ENCODE measurements at places on chromosomes 1 and 21.

GRCh38 chr21:46457801-46458314, 833 bp upstream of the DIP2A start:
- DNase-seq = no peak

DNA sequence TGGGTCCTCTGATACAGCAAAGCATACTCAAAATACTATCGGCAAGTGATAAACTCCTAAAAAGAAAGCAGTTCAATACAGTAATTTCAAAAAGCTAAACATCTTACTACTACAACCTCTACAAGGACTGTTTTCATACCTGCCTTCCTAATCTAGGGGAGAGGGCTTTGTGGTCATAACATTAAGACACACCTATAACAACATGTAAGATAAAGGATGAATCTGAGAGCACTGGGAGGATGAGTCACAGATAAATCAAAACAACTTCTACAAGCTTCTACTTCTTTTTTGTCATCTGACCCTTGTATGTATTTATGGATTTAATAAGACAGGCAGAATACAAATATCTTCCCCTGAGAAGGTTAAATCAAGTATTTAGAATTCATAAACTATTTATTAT, 40.0 kb downstream of the LTN1 start:
- no peak for DNase-seq

GRCh38 chr21:17667256-17667655, 54.6 kb upstream of the BTG3 start:
- DNase-seq = no peak

GRCh38 chr1:5501206-5501930, 490.9 kb downstream of the NPHP4 start:
- no peak for DNase-seq

DNA sequence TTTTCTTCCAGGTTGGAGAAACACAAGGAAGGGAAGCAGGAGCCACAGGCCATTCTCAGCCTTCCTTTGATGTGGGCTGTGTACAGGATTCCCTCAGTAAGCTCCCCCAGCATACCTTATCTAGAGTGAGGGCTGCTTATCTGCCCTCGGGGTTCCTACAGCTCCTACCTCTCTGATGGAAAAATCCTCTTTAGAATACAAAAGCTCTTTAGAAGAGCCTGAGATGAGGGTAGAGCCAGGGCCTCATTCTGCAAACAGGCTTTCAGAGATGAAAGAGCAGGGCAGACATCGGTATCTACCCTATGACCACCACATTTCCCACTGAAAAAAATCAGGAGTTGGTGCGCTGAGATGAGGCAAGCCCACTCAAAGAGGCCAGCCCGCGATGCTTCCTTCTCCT, 85.1 kb downstream of the PLPP3 start:
- no peak for DNase-seq

- no peak for DNase-seq
Observed at GRCh38 chr1:115165776-115166175, 76.5 kb upstream of the TSPAN2 start.

DNA sequence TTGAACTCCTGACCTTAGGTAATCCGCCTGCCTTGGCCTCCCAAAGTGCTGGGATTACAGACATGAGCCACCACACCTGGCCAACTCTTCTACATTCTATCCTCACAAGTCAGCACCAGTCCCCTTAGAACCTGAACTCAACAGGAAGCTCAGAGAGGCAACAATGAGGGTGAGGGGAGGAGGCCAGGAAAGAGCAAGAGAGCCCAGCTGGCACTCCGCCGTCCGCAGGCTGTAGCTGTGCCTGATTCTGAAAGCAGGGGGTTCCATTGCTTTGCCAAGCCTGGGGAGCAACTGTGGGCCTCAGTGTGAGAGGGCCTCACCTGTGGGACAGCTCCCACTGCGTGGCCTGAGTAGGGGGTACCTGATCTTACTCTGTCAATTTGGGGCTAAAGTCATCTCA, 18.7 kb downstream of the STK40 start:
- no peak for DNase-seq

DNA sequence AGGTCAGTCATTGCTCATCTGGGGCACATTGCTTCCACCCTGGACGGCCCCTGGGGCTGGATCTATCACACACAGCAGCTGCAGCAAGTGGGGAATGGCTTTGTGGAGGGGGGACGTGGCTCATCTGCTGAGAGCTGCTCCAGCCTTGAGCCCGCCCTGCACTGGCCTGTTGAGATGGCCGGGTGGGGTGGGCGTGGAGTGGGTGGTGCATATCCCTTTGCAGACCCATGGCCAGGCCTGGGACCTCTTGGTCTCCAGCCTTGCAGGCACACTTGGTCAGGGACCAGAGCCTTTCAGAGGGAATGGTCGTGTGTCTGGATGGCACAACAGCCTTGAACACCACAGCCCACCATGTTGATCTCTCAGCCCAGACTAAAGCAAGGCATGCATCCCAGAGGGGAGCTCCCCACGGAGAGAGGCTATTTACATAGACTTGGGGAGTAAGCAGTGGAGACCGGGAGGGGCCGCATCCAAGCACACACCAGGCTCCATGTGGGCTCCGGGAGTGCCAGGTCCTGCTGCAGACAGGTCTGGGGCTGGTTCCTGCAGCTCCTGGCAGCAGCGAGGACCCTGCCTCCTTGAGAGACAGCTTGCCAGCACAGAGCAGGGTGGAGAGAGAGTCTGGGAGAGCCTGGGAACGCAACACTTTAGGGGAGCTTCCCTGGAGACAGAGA, 52.8 kb upstream of the SELENON start:
- no peak for DNase-seq

GRCh38 chr1:199463521-199464127, 563.9 kb upstream of the NR5A2 start:
- DNase-seq = no peak

GRCh38 chr1:31715087-31715872, 11.5 kb upstream of the COL16A1 start:
- DNase-seq = no peak

- no peak for DNase-seq
Observed at GRCh38 chr1:31439276-31439675, 26.3 kb downstream of the SERINC2 start.

DNA sequence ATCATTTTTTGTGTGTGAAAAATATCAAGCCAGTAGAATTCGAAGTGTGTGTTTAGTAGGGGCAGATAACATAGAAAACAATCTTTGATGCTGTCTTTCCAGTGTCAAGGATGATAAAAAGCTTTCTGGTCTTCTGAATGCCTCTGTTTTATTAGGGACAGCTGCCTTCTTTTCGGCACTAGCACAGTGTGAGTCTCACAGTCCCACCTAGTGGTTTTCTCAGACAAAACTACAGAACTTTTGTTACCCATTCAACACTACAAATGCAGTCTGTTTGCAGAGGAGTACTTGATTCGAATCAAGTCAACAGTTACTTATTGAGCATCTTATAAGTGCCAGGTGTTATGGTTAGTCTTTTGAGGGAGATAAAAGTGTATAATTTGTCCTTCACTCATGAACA, 30.6 kb upstream of the MCOLN3 start:
- no peak for DNase-seq

- no peak for DNase-seq
Observed at GRCh38 chr1:228088586-228089498, 6.3 kb downstream of the ARF1 start.

DNA sequence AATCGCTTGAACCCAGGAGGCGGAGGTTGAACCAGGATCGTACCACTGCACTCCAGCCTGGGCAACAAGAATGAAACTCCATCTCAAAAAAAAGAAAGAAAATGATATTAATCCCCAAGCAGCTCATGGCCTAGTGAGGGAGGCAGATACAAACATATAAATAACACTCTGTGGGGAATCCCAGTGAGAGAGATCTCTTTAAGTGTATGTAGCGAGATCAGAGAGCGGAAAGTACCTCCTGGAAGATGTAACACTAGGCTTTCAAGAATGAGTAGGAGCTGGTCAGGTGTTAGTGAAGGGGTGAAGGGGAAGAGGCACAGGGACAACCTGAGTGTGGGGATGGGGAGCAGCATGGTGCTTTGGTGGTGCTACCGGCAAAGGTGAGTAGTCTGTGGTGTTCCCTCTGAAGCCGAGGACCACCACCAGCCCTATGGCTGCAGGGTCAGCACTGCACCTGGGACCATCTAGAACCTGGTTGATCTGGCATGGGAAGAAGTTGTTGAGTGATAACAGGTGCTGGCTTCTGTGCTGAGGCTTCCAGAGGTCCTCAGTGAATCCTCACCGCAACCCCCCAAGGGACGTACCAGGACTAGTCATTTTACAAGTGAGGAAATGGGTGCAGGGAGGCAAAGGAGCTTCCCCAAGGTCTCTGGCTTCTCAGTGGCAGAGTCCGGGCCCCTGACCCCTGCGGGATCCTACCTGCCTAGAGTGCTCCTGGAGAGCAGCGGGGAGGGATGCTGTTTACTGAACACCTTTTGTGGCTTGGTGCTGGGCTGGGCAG, 367.6 kb upstream of the VAMP3 start:
- no peak for DNase-seq

GRCh38 chr1:93614986-93615581, 66.6 kb downstream of the BCAR3 start:
- no peak for DNase-seq

GRCh38 chr1:107404756-107405155, 263.9 kb downstream of the NTNG1 start:
- no peak for DNase-seq

DNA sequence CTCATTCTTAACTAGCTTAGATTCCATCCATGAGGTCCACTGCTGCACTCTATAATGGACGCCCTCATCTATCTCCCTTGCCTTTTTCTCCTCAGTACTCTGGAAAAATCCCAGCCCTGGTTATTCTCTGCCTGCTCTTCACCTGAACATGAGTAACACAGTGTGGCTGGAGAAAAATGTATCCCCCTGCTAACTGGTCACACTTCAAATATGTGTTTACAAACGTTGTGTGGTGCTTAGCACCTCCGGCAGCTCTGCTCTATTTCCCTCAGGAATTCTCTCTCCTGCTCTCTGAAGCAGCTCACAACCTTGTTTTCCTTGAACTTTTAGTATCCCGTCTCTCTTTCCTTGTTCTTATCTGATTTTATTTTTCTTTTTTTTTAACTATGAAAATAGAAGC, 4.1 kb downstream of the SCCPDH start:
- DNase-seq = no peak

DNA sequence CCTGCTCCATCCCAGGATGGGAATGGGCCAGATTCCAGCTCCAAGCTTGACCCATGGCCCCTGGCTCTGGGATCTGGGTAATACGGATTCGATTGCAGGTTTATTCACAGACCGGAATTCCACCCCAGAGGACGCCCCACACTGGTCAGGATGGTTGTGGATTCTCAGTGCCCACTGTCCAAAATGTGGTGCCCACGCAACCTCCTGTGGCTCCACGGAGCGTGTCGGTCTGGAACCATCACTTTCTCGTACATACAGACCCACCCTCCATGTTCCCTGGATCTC, 31.6 kb downstream of the KRTAP10-1 start:
- DNase-seq = no peak

GRCh38 chr1:57036641-57037579, 71.1 kb upstream of the C8B start:
- no peak for DNase-seq

DNA sequence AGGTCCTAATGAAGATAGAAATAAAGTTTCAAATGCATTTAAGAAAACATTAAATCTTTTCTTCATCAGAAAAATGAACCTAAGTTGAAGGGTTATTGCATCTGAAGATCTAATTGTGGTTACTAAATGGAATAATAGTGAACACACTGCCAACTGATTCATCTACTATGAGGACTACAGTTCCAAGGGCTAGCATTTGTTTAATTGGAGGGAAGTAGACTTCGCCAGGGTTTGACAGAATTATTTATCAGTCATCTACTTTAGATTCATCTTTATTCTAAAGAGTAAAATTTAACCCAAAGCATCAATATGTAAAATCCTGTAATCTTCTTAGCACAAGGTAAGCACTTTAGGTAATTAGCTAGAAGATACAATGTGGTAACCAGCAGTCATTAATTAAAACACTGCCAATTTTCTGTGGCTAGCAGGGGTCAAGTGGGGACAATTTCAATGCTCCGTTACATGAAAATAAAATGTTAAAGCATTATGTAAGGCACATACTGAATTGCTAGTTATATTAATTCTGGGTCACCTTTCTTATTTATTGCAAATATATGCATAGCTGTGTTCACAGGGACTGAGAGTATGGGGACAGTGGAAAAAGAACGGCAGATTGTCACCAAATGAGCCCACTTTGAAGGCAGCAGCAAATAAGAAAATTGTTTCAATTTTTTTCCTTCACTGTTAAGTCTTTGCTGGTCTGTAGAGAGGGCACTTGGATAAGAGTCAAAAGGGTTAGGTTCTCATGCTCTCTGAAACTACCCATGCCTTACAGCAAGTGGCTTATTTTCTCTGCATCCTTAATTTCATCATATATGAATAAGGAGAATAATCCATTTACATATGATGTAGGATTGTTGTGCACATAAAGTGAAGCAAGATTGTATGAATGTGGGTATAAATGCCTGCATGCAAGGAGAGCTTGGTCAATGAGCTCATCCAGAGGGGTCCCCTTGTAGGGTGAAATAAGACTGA, 416.0 kb downstream of the PCP4 start:
- no peak for DNase-seq

DNA sequence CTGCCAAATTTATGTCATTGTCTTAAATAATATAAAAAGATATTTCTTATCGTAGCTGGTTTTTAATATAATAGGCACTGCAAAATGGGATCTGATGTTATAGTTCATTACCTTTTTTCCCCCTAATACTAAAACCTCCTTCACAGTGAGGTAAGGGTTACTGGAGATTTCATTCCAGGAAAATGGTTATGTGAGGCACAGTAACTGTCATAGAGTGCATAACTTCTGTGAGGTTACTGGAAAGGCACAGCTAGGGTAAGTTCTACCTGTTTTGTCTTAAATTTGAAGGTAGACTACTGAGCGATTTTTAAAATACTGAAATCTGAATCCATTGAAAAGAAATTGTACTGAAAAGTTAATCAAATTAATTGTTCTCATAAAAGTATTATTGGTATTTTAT, 13.0 kb downstream of the ADGRL2 start:
- DNase-seq = no peak

- no peak for DNase-seq
Observed at GRCh38 chr1:94884106-94884505, 42.8 kb downstream of the CNN3 start.

GRCh38 chr1:14876747-14877146, 276.8 kb upstream of the TMEM51 start:
- no peak for DNase-seq

- no peak for DNase-seq
Observed at GRCh38 chr1:151309811-151310323, 17.3 kb downstream of the PI4KB start.

DNA sequence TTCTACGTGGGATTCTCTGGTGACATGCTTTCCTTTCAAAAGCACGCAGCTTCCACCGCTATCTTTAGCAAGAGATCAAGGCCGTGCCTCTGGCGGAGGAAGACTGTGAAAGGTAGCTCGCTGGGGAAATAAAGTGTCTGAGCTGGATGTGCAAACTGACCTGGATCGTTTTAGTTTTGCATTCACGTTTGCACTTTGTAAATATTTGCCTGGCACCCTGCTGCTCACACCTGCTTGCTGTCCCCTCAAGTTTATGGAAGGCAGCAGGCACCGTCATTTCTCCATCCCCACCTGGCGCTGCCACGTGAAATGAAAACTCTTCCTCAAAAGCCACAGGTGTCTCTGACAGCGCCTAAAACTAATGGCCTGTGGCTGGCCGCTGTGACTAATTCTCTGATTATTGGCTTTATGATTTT, 44.0 kb upstream of the TARDBP start:
- DNase-seq = no peak

- no peak for DNase-seq
Observed at GRCh38 chr1:154584267-154584994, 16.9 kb downstream of the CHRNB2 start.
